ENCODE measurements at places on chromosomes 1 and 21.

- no peak for DNase-seq
These were observed 33.1 kb upstream of the ETS2 start for GRCh38 chr21:38772646-38773045.

- no peak for DNase-seq
These were observed 18.1 kb downstream of the NAV1 start for GRCh38 chr1:201556841-201557571.

DNA sequence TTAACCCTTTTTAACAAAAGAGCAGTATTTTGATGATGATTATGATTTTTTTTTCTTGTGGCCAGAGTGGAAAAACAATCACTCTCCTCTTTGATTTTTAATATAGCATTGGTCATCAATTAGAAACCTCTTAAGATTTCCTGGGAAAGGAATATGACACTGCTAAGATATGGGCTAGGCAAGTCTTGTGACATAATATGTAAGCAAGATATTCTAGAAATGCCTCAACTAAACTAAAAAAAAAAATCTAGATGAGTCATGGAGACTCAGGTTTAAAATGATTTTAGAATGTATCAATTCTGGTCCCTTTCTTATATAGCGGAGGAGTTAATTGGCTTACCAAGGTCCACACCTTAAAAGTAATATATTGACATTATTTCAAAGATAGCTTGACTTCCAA is 60.3 kb upstream of the JUN start:
- DNase-seq = no peak

DNA sequence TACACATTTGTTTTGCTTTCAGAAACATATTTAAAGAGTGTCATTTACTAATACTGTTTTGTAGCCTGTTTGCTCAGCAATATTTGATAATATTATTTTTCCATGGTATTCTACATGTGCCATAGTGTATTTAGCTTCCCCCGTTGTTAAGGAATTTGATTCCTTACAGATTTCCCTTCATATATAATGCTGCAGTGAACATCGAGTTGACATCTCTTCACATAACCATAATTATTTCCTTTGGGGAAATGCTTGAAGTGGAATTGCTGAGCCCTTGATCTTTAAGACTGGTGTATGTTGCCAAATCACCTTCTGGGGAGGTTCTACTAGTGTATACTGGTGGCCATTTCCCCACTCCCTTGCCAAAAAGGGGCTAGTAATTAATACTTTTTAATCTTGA is 42.6 kb downstream of the FAM163A start:
- no peak for DNase-seq

DNA sequence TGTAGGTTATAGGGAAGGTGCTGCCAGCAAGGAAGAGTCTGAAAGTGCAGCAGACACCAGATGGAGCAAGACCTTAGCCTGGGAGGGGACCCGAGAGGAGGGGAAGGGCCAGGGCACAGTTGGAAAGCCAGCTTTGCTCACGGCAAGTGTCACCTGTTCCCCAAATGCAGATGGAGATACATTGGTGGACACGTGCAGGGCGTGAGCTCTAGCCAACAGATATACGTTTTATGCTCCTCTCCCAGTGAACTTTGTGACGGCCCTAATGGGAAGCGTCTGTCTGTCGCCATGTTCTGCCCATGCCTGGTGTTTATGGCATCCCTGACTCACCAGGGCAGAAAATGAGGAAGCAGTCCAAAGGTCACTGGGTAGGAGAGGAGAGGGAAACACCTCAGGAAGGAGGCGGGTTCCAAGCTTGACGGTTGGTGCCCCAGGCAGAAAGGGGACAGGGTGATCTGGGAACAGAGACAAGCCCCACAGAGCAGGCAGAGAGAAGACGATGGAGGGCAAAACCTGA is 7.6 kb downstream of the GPA33 start:
- DNase-seq = no peak

- DNase-seq = no peak
These were observed 280.2 kb downstream of the ASTN1 start for GRCh38 chr1:176884286-176884685.

- DNase-seq = no peak
These were observed 1.1 kb upstream of the PSMG1 start for GRCh38 chr21:39184050-39184980.

GRCh38 chr1:24679725-24680124 is 36.6 kb downstream of the SRRM1 start:
- no peak for DNase-seq

- DNase-seq = no peak
These were observed 41.1 kb upstream of the SRP9 start for GRCh38 chr1:225736437-225737098.

GRCh38 chr1:186772228-186772627 is 56.5 kb upstream of the PLA2G4A start:
- no peak for DNase-seq

- DNase-seq = no peak
These were observed 327.2 kb upstream of the CXADR start for GRCh38 chr21:17185674-17186073.

DNA sequence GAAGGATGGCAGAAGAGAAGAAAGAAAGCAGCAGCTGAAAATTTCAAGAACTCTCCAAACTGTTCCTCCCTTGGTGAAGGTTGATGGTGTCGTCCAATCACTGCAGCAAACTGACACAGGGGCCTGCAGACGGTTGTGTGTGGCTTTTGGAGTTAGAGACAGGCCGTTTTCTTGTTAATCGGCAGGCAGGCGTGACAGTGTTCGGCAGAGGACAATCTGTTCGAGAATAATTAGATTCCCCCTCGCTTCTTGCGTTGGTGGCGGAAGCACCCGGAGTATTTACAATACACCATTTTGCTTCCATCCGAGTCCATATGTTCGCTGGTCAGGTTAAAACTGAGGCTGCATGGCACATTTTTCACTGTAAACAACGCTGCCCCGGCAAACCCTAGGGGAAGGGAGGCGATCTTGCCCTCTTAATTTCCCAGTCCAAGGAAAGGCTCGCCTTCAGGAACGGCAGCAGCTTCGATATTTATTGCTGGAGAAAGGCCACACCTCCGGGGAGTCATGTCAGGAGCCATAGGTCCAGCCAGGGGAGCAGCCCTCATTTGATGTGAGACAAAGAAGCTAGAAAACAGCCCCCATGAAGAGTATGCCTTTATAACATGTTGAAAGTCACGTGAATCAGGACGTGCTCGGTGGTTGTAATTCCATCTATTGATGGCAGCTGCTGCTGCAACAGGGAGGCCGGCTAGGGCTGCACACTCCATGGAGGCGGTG is 360.1 kb downstream of the SMYD3 start:
- DNase-seq = no peak

- DNase-seq = no peak
These were observed 47.0 kb upstream of the BCAR3 start for GRCh38 chr1:93728480-93729131.

DNA sequence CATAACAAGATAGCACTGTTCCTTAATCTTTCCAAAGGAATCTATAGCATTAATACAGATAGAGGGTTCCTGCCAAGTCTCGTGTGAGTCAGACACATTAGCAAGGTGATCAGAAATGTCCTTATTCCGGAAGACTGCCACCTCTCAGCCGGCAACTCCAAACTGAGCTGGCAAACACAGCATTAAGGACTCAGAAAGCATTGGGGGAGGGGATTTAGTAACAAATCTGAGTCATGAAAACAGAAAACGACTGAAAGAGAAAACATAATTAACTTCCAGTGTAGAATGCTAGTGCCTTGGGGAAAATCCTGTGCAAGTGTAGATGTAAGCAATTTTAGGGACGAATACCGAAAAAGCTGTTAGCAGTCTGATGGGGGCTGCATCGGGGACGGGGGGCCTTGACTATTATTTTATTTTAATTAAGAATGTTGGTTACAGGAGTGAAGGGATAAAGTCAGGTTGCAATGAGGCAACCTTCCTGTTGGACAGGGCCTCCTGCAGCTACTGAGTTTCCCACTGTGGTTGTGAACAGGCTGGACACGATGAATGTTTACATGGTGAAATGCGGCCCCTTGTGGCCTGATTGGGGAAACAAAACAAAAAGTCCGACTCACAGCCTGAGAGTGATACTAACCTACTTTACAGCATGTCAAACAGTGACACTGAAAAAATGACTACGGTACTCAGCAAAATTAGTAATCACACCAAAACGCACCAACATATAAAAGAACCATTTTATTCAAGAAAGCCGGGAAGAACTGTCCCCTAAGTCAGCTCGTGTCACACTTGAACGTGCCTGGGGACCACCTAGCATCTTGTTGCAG is 20.7 kb downstream of the MIS18A start:
- no peak for DNase-seq

DNA sequence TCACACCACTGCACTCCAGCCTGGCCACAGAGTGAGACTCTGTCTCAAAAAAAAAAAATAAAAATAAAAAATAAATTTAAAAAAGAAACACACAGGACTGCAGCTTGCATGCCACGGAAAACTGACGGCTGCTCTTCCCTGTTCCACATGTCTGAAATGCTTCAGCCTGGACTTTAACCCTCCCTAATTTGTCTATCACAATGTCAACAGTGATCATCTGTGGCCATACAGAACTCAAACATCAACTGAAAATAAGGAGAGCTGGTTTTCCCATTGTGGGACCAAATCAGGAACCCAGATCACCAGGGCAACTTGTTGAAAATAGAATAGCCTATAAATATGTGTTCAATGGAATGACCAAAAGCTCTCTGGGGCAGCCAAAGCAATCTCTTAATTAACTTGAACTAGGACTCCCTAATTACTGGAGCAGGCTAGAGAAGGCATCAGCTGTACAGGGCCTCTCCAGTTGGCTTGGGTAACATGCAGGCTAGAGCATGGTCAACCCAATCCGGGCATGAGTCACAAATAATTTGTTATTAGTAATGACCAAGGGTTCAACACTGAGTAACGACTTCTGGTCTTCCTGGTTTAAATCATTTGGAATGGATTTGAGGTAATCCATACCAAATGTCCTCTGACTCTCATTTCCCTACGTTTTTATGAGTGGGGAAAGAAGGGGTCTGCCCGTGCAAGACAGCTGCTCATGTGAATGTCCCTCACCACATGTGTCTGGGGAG is 62.7 kb upstream of the KAZN start:
- no peak for DNase-seq

DNA sequence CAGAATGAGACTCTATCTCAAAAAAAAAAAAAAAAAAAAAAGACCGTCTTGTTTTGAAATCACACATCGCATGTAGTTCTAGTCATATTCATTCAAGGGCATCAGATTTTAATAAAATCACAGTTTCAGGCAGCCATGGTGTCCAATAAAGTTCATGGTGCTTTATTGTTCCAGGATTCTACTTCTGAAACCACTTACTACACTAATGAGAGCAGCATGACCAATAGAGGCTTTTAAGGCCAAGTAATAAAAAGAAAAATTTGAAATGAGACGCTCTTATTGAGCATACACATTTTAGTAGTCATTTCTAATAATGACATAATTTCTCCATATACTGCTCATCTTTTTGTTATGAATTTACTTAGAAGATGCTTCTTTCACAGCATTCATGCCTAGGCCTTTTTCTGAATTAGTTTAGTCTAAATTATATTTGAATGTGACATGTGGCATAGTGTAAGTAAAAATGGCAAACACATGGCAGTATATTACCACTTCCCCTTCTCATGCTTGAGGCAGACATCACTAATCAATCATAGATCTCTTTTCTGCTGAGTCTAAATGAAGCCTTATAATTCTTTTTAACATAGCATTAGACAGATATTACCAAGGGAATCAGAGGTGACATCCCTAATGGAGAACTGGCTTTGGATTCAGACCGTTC is 18.5 kb downstream of the NTMT2 start:
- no peak for DNase-seq

- DNase-seq = no peak
These were observed 736 bp downstream of the KCNC4 start for GRCh38 chr1:110210604-110211495.

DNA sequence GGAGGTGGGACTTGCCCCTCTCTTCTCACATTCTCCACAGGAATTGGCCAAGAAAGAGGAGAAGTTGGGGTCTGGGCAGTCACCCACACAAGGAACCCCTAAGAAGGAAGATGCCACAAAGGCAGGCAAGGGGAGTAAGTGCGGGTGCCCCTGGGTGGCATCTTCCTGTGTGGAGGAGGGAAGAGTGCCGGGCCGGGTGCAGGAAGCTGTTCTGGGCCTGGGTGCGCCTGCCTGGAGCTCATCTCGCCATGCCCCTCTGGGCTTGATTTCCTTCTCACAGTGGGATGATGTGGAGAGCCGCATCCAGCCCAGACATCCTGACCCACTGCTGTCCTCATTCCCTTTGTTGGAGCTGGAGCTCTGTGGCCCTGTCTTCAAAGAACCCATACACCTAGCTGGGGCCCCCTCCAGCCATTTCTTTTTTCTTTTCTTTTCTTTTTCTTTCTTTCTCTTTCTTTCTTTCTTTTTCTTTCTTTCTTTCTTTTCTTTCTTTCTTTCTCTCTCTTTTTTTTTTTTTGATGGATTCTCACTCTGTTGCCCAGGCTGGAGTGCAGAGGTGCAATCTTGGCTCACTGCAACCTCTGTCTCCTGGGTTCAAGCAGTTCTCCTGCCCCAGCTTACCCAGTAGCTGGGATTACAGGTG is 9.3 kb downstream of the LRRC71 start:
- no peak for DNase-seq

- no peak for DNase-seq
These were observed 172.8 kb downstream of the ST6GALNAC3 start for GRCh38 chr1:76247261-76247852.

DNA sequence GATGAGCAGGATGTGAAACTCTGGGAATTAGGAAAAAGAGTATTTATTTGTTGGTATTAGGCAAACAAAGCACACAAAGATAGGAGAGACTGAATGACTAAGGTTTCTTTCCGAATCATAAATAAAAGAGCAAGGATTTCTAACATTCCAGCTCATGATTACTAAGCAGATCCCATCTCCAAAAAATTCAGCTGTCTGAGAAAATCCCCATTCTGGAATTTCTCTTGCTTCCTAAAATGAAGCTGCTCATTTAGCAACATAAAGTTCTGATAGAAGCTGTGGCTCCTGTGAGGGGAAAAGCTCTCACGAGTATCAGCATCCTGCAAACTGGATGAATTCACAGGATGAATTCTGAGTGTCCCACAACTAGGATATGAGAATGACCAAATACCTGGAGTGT is 6.7 kb upstream of the SH2D5 start:
- no peak for DNase-seq

- DNase-seq = no peak
These were observed 48.6 kb upstream of the ZNHIT6 start for GRCh38 chr1:85756864-85757263.

DNA sequence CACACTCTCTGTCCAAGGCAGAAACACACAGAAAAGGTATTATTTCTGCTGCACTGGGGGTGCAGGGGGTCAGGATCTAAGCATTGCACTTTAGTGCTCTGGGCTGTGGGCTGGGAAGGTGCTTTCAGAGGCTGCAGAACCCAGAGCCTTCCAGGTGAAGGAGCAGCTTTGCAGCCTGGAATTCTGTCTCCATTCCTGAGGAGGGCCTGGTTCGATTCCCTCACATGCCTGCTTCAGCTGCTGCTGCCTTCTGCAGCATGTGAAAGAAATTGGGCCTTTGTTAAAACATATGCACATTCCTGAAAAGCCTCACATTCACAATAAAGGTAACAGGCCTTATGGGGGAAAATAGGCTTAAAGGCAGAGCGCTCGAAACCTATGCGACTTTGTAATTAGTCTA is 35.9 kb downstream of the VTCN1 start:
- DNase-seq = no peak

DNA sequence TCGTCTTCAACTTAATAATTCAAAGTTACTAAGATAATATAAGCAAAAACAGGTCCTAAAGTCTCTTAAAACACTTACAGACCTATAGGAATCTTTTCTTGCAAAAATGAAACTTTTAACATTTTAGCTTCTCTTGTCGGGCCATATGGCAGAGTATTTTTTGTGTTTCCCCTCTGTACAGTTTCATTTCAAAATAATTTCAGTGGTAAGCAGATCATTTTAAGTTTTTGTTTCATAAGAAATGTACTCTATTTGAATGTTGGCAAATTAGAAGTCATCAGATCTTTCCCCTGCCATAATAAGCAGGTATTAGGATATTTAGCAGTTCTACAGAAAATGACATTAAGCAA is 37.9 kb downstream of the RGL1 start:
- no peak for DNase-seq

All from stimulated activated CD8-positive, alpha-beta memory T cell treated with anti-CD3 and anti-CD28 coated beads, Interleukin-7, amount 100 ng/mL, for 1 hour (primary cell).